Fibroblast of skin of left biceps (primary cell): ENCODE measurements at places on chromosomes 12 and 14.

GRCh38 chr14:64186231-64187129 is 107.7 kb downstream of the ESR2 start:
- no peak for DNase-seq

GRCh38 chr12:69027411-69027881 is 94.5 kb upstream of the CPM start:
- no peak for DNase-seq

DNA sequence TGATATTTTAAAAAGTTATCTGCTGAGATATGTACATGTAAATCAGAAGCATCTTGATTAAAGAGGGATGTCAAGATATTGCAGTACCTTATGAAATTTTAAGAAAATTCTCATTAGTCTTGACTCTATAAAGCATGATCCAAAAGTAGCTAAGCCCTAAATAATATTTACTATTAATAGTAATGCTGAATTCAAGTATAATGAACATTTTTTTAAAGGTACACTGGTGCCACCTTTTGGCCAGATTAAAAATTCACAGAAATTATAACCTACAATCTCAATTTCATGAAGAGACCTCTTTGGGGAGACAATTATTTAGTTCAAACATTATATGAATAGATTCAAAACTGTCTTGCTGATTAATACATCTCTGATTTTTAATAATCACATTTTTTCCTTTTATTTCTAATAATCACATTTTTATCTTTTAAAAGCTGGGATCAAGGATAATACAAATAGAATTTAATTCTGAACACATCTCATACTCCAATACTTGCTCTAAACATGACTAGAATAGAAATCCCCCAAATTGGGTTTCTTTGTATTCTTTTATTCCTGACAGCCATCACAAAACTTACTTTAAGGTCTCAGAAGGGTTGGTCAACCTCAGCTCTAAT is 13.4 kb downstream of the AKAP5 start:
- no peak for DNase-seq

- DNase-seq, result no peak
Measured at GRCh38 chr14:63468294-63468693, 74.9 kb downstream of the PPP2R5E start.

- DNase-seq, result peak; percentile 49
Measured at GRCh38 chr12:63068857-63069442, 82.1 kb downstream of the AVPR1A start.

- no peak for DNase-seq
Measured at GRCh38 chr14:30058401-30058800, 130.8 kb upstream of the PRKD1 start.

GRCh38 chr12:124862768-124863415 is 772 bp downstream of the SCARB1 start:
- no peak for DNase-seq

DNA sequence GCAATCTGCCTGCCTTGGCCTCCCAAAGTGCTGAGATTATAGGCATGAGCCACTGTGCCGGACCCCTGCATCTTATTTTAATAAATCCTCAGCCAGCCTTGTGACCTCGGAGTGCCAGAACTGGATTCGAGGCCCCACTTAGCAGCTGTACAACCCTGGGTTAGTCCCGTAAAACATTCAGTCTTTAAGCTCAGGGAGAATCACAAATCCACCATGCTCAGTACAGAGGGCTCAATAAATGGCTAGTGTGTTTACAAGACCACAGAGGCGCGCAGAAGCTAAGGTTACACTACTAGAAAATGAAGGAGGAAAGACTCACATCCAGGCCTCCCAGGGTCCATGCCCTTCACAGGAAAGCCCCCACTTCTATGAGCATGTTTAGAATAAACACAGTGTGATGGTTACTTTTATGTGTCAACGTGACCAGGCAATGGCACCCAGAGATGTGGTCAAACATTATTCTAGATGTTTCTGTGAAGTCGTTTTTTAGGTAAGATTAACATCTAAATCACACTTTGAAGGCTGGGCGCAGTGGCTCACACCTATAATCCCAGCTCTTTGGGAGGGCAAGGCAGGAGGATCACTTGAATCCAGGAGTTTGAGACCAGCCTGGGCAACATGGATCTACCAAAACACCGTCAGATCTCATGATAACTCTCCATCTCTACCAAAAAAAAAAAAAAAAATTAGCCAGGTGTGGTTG is 55.3 kb downstream of the CLMN start:
- no peak for DNase-seq

DNA sequence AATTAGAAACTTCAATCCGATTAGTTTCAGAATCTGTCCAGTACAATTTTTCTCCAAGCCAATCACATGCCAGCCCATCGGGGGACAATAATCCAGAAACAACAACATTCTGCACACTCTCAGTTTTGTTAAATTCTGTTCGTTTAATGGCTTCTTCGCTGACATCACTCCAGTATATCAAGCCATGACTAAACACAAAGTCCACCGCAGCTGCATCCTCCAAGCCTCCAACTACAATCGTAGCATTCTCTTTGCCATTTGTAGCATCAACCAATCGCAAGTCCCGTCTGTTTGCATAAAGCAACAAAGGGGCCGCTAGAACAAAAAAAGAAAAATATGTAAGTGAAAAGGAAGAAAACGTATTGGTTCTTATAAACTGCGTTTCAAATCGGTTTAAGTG is 22.5 kb downstream of the LRP6 start:
- DNase-seq, result no peak

DNA sequence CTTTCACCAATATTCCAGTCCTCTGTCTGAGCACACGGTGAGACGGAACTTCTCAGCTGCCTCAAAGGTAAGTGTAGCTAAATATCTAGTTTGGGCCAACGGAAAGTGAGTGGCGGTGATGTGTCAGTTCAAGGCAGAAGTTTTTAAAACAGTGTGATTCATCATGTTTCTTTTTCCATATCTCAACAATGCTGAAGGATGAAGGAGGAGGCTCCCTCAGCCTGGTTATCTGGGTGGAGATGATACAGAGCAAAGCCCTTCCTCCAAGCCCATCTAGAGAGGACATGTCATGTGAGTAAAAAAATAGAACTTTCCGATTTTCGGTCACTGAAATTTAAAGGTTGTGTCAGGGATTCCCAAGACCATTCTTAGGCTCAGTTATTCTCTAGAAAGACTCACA is 13.1 kb upstream of the ANP32D start:
- no peak for DNase-seq

GRCh38 chr12:13211859-13212664 is 15.5 kb downstream of the EMP1 start:
- DNase-seq, result no peak

GRCh38 chr14:99600232-99600888 is 3.6 kb downstream of the CCDC85C start:
- DNase-seq, result no peak

DNA sequence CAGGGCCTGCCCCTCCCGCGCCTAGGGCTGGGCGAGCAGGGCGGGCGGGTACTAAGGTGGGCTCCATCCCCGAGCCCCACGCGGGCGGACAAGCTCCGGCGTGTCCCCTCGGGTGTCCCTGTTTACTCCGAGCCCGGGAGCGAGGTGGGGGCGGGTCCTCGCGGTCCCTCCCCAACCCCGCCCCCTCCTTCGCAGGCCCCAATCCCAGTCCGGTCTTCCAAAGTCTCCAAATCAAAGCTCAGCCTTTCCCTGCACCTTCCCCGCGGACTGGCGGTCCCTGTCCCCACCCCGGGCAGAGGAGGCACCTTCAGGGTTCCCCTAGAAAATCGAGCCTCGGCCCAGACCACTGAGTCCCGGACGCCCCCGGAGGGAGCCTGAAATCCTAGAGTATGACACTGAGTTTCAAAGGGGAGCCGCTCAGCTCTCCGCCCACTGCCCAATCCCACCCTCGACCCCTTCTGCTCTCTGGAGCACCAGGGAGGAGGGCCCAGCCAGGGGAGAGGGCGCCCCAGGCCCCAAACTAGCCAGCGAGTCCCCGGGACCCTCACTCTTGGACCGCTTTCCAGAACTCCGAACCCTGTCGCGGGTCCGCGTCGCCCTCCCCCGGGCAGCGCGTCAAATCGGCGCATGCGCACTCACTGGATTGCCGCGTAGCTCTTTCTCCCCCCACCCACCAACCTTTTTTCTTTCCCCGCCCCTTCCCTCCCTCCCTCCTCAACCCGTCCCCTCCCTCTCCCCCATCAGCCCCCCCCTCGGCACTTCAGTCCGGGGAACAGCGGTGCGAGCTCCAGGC is at the start of gene LRP1:
TSS of gene LRP1 (plus strand) at position 758 of the 793 bp plus-strand sequence. CDS start 482 bp downstream, outside the sequence.
- no peak for DNase-seq

DNA sequence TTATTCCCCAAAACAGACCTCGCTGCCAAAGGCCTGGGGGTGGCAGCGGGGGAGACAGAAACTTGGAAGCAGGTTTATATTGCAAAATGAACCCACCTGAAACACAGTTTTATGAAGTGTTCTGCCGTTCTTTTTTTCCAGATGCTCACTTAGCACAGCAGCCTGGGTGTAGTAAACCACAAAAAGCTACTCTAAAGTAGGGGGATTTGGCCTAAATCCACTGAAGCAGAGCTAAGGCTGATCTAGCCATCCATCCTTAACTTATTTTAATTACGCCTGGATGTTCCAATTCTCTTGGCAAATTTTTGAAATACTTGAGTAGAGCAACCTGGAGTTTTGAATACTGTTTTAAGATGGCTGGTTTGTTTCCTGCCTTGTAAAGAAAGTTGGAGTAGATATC is 121.2 kb downstream of the GPR135 start:
- DNase-seq, result no peak

- no peak for DNase-seq
Measured at GRCh38 chr14:22163051-22163450, 426.0 kb downstream of the DAD1 start.

- no peak for DNase-seq
Measured at GRCh38 chr14:26328791-26329190, 269.0 kb downstream of the NOVA1 start.

- no peak for DNase-seq
Measured at GRCh38 chr12:76265424-76266180, 82.6 kb downstream of the BBS10 start.

DNA sequence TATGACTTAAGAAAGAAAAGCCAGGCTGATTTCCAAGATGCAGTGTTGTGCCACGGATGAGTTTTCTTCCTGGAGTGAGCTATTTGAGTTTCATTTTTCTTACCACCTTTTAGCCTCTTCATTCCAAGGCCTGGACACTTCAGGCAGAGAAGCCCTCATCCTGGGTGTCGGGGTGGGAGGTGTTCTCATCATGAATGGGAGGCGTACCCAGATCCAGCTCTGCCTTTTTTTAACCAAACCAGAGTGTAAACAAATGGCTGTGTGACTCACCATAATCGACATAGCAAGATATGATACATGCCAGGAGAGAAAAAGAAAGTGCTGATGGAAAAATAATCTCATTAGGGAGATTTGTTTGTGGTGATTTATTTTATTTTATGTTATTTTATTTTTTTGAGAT is 79.9 kb downstream of the ARF6 start:
- no peak for DNase-seq

DNA sequence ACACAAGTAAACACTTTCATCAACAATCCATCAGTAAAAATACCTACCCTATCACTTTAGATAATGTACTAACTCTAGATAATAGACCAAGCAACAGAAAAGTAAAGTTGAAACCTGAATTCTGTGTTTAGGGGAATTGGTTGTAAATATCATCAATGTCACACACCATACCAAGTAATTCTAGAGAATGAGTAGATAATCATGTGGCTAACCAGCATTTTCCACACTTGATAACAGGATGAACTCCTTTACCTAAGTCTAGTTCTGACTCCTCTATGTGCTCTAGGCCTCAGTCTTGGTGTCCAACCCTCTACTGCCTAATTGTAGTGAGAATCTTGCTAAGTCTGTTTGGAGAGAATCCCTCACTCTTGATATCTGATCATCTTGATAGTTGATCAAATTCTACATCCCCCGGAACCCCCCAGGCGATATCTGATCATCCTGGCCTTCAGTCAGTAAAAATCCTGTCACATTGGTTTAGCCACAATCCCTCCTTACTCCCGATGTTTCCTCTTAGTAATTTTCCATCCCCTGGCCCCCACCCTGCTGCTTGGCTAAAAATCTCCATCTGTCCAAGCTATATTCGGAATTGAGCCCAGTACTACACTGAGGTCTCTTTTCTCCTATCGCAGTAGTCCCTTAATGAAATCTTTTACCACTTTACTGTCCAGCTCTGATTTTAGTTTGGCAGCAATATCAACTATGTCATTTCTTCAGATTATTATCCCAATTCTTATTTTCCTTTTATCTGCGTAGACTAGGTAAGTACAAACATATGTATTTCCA is 3.4 kb upstream of the SLCO1A2 start:
- no peak for DNase-seq

DNA sequence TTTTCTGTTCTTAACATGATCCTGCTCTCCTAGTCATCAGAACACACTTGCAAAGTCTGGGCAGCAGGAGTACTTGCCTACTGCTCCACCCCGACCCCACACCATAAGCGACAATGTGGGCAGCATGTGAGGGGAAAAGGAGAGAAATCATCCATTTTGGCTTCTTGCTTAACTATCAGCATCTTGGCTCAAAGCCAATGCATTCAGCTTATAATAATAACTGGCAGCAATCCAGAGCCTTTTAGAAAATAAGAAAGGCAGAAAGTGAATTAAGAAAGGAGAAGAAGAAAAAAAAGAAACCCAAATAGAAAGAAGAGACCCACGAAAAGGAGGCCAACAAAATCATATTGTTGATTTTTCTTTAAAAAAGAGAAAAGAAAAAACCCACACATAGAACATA is 930.8 kb downstream of the BCL11B start:
- no peak for DNase-seq

- DNase-seq, result no peak
Measured at GRCh38 chr12:27003421-27004381, 10.5 kb downstream of the TM7SF3 start.

DNA sequence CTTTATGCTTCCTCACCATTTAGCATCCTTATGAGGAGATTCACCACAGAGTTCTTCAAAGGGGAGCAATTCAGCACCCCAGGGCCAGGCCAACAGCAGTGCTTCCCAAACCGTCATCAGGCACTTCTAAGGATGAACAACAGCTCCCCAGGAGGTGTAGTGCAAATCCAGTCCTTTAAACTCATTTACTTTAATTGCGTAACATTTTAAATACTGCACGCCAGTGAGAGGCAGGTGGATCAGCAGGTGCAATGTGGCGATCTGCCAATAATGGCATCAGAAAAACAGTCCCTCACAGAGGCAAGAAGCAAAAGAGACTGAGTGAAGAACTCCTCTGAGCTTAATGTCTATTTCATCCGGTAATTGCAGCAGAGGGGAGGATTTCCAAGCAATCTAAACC is 770.9 kb upstream of the FOXG1 start:
- DNase-seq, result no peak

GRCh38 chr12:78928200-78929074 is 63.9 kb downstream of the SYT1 start:
- DNase-seq, result peak; percentile 50
